Activated CD4-positive, alpha-beta T cell treated with anti-CD3 and anti-CD28 coated beads for 1 hour (primary cell): ENCODE measurements at places on chromosomes 7 and 10.

GRCh38 chr10:113959383-113959760 lies 84.3 kb upstream of the ADRB1 start:
- DNase-seq = no peak

GRCh38 chr7:155998766-155999630 lies 186.7 kb upstream of the SHH start:
- DNase-seq = no peak

DNA sequence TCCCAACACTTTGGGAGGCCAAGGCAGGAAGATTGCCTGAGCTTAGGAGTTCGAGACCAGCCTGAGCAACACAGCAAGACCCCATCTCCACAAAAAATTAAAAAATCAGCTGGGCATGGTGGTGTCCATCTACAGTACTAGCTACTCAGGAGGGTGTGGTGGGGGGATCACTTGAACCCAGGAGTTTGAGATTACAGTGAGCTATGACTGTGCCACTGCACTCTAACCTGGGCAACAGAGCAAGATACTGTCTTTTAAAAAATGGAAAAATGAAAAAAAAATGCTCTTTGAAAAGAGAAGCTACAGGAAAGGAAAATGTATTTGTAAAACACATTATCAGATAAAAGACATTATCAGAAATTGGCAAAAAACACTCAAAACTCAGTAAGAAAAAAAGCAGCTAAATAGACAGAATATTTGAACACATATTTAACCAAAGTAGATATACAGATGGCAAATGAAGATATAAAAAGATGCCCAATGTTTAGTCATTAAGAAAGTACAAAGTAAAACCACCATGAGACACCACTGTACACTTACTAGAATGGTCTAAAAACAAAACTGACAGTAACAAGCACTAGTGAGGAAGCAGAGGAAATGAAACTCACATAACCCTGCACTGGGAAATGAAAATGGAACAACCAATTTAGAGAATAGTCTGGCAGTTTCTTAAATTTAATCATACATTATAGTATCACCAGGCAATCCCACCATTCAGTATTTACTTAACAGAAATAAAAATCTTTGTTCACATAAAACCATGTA lies 40.5 kb downstream of the NRBF2 start:
- DNase-seq = no peak

DNA sequence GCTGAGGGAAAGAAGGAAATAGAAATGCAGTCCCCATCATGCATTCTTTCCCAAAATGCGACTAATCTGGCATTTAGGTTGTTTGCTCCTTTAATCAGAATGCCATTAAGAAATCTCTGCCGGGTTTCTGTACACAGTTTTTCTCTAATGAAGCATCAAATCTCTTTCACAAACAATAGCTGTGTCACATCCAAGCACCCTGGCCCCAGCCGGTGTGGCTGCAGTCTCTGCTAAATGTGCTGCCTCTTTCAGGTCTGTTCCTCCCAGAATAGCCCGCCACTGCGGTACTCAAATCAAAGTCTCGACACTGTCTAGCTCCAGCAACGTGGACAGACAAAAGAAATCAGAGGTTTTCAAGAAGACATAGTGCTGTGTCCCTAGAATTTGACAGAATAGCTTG lies 343.8 kb downstream of the KCNMA1 start:
- no peak for DNase-seq

DNA sequence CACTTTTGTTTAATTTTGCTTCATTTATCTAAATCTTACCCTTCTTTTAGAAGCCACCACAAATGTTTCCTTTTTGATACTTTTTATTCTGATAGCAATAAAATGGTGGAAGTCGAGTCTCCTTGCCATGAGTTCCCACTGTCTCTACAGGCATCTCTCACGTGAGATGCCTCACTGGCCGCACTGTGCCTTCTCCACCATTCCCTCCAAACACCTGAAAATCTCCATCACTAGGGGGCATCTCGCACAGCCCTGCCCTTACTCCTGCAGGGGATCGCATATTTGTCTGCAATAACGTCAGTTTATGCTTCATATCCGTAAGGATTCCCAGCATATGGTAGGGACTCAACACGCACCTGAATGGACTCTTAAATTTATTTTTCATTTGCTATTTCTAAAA lies 56.3 kb upstream of the NCAPG2 start:
- DNase-seq = no peak

GRCh38 chr10:1187151-1187854 lies 131.1 kb downstream of the WDR37 start:
- no peak for DNase-seq

GRCh38 chr7:130276796-130277762 lies 10.4 kb downstream of the CPA2 start:
- no peak for DNase-seq

DNA sequence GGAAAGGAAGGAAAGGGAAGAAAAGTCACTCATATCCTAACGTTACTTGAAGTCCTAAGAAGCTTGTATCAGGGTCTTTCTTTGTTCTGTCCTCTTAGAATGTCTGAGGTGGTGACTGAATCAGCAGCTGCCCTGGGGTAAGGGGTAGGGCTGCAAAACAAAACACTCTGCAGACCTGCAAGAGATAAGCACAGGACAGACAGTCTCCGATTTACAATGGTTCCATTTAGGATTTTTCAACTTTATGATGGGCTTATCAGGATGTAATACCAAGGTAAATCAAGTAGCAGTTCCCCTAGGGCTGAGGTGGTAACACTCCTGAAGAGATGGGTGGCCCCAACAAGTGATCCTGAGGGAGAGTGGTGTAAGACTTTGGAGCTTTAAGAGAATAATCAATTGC lies 16.5 kb downstream of the KDM7A start:
- DNase-seq = no peak

DNA sequence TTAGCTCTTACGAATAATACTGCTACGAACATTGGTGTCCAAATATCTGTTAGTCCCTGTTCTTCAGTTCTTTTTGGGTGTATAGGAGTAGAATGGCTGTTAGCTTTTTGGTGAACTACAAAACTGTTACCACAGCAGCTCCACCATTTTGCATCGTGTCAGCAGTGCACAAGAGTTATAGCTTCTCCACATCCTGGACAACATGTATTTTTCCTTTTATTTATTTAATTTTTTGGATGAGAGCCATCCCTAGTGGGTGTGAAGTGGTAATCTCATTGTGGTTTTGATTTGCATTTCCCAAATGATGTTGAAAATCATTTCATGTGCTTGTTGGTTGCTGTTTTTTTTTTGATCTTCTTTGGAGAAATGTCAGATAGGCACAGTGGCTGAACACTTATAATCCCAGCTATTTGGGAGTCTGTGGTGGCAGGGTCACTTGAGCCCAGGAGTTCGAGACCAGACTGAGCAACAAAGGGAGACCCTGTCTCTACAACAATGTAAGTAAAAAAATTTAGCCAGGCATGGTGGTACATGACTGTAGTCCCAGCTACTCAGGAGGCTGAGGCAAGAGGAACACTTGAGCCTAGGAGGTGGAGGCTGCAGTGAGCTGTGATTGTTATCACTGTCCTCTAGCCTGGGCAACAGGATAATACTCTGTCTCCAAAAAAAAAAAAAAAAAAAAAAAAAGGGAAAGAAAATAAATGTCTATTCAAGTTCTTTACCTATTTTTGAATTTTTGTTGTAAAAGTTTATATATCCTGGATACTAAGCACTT lies 31.7 kb downstream of the TRIM24 start:
- DNase-seq = no peak

DNA sequence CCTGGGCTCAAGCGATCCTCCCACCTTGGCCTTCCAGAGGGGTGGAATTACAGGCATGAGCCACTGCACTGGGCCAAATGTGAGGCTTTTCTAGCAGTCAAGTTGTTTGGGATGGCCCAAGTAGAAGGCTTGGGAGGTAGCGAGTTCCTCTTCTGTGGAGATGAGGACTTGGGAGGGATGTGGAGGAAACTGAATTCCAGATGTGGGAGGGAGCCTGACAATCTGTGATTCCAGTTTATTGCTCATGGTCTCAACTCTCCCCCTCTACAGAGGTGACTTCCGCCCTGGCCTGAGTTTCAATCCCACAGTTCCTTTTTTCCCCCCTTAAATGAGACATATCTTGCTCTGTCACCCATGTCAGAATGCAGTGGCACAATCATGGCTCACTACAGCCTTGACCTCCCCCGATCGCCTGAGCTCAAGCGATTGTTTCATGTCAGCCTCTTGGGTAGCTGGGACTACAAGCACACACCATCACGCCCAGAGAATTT lies 3.4 kb downstream of the STYXL1 start:
- no peak for DNase-seq

GRCh38 chr10:70909326-70909935 lies 21.1 kb upstream of the PCBD1 start:
- no peak for DNase-seq

DNA sequence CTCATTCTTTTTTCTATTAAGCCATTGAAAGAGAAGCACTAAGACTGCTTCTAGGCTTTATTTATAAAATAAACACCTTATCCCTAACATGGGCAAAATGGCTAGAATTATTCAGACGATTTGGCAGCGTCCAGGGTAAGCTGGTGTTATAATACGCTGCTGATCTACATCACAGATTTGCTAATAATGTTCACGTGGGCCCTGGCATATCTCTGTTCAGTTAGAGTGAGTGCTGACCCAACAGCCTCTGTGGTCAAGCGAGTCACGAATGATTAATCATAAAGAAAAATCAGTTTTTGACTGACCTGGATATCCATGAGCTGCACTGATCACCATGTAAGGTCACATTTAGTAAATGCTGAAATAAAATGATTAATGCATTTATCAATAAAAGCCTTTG lies 28.4 kb upstream of the CBLL1 start:
- no peak for DNase-seq
